ENCODE measurements at places on chromosomes 3 and 15. TPM values are rescaled to one million over a fixed set of nuclear protein-coding genes. Genes with fewer than 3 reads are reported as not detected.

The SENP5 gene
- polyA plus RNA-seq: 16.3 TPM

The IGF2BP2 gene
- polyA plus RNA-seq: 95.7 TPM

The SHC4 gene
- polyA plus RNA-seq: 2.0 TPM

The ZIC1 gene
- polyA plus RNA-seq: 0.39 TPM

The MYLK gene
- polyA plus RNA-seq: 142 TPM

The SLC27A2 gene
- 53.6 TPM for polyA plus RNA-seq

The IRAK2 gene
- 0.84 TPM for polyA plus RNA-seq

The SMAD6 gene
- 27.9 TPM for polyA plus RNA-seq

The APOD gene
- polyA plus RNA-seq: 4.3 TPM

GRCh38 chr3:84600703-84601225, 358.0 kb upstream of the CADM2 start:
- no peak for DNase-seq

- DNase-seq: no peak
Observed at GRCh38 chr3:156772588-156773206, 53.5 kb upstream of the LEKR1 start.

GRCh38 chr3:37024820-37025405, 31.6 kb downstream of the MLH1 start:
- DNase-seq: no peak

- no peak for DNase-seq
Observed at GRCh38 chr3:100080573-100080972, 33.7 kb downstream of the FILIP1L start.

DNA sequence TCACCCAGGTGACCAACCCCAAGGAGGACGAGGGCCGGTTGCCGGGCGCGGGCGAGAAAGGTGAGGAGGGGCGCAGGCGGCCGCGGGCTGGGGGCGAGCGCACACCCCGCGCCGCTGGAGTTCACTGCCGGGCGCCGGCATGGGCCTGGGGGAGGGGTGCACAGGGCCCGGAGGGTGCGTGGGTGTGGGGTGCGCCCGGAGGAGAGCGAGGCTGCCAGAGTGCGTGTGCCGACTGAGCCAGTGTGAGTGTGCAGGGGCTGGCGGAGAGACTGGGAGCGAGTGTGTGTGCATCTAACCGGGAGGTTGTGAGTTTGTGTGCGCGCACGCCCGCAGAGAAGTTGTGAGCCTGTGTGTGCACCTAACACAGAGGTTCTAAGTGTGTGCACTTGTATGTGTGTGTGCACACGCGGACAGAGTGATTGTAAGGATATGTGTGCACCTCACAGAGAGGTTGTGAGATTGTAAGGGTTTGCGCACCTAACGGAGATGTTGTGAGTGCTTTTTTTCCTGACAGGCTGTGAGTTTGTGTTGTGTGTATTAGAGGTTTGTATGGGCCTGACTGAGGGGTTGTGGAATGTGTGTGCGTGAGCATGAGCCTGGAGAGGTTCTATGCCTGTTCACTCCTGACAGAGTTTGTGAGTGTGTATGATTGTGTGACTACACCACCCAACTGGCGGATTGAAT, 681 bp downstream of the CTDSPL start:
- no peak for DNase-seq

DNA sequence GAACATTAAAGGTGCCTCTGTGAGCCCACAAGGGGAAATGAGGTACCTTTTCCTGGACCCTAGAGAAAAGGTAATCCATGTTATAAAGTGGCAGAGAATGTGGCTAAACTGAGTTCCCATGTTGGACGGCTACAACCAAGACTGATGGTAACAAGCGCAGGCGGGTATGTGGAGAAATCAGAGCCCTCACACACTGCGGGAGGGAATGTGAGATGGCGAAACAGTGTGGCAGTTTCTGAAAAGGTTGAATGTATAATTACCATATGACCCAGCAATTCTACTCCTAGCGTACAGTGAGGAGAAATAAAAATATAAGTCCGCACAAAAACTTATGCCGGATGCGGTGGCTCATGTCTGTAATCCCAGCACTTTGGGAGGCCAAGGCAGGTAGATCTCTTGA, 24.1 kb upstream of the SHISA5 start:
- no peak for DNase-seq

DNA sequence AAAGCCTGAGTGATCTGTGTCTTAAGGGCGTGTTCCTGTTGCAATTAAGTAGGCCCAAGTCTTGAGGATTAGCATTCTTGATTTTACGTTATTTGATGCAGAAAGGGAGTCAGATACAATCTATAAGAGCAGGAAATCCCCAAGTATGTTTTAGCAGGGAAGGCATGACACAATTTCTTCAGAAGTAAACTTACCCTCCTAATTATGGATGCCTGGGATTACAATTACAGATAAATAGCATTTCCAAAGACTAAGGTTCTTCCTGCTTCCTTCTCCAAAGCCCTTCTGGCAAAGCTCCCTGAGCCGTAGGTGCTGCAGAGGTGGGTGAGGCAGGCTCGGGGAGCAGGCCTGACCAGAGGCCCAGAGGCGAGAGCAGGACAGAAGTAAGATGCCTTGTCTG, 34.9 kb upstream of the ST6GAL1 start:
- DNase-seq: no peak

- no peak for DNase-seq
Observed at GRCh38 chr3:99648101-99648500, 9.7 kb downstream of the COL8A1 start.

- no peak for DNase-seq
Observed at GRCh38 chr3:159626598-159626997, 362.0 kb upstream of the IL12A start.

DNA sequence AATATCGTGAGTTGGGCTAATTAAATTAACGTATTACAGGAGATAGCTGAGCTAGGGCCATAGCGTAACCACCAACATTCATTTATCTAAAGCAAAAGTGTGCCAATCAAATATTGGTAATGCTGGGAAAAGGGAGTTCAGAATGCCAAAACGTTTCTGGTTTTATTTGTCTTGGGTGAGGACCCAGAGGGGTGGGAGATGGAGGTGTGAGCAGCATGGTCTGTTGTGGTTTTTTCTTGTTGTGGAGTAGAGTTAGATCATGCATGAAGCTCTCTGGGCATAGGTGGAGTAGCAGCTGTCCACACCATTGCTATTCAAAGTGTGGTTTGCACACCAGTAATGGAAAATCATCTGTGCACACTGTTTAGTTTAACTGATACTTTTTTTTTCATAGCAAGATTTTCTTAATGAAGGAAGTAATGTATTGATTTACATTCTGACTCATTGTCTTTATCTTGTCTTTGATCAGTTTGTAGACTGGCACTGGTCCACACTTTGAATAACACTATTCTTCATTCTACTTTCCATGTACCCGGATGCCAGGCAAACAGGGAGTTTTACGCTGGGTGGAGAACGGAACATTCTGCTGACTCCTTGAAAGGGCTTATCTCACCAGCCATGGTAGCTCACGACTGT, 50.8 kb upstream of the CRTC3 start:
- DNase-seq: no peak

- no peak for DNase-seq
Observed at GRCh38 chr15:67922971-67923945, 83.4 kb upstream of the RNU6-1 start.

DNA sequence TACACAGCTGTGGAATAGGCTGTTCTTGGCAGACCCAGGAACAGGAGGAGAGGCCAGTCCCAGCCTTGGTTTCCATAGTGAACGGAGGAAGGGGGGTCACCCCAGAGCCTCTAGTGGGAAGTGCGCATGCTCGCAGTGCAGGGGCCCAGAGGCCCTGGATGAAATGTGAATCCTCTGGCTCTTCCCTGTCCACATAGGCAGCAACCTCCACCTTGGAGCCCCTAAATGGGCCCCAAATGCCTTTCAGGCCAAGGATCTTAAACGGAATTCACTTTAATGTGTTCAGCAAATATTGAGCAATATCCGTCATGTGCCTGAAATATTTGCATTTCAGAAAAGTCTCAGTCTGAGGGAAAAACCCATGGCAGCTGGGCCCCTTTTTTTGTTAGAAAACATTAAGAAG, 3.3 kb upstream of the NDN start:
- peak; percentile 73 for DNase-seq

DNA sequence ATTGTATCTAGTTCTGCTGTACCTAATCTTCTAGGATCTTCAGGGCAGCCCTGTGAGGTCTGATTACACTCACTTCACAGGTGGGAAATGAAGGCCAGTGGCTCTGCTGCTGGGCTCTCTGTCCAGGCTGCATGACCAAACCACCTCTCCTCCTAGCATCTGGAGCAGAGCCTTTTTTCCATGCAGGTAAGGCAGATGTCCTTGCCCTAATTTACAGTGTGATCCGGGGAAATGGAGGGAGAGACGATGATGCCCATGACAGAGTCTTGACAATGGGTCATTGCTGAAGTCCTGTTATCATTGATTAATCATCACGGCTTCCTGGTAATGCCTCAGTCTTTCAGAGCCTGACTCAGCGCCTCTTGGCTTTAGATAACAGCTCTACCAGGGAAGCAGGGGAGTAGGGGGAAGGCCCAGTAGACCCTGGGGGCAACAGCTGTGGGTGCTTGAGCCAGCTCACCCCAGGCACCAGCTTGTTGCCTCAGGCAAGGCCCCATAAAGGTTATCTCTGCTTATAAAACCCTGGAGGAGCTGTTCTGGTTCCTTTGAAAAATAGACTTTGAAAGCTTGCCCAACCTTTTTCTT, 153.4 kb downstream of the GABRG3 start:
- no peak for DNase-seq

Measured in right renal pelvis (tissue), 4 donors.